Cerebellar cortex (tissue), 1 donor: ENCODE measurements at places on chromosomes 2 and 18.

GRCh38 chr2:100411841-100412292, 5.6 kb downstream of the CHST10 start:
- DNase-seq: no peak

GRCh38 chr2:1823187-1824169, 79.2 kb upstream of the PXDN start:
- DNase-seq: no peak

DNA sequence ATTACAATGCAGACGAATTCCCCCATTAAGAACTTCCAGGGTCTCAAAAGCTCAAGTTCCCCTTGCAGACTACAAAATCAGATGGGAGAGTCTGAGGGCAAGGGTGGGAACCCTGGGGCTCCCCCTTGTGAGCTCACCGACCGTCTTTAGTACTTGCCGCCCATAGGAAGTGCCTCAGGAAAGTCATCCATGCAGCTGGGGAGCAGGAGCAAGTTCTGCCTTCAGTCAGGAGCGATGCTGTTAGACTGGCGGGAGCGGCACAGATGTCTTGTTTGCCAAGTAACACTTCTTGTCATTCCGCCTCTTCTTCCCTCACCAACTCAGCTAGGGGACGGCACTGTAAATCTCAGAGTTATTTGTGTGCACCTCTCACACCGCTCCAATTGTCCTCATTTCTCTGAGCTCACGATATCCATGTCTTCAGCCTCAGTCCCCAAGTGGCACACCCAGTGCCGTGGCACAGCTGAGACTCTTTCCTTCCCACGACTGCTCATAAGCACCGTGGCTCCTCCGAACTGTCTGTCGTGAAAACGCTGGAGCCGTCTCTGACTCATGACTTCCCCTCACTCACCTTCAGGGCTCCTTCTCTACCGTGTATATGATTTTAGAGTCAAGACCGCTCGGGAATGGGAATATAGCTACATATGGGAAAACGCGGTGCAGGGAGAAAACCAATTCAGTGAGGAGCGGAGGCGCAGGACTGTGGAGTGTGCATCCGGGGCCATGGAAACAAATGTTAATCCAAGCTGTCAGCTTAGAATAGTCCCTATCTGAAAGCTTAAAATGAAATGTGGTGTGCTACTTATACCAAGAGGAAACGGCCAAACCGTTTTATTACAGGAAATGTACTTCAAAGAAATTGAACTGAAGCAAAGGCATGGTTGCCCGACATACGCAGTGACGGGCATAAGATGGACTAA, 34.0 kb downstream of the UXS1 start:
- no peak for DNase-seq

GRCh38 chr2:73370348-73370747, 15.3 kb upstream of the ALMS1 start:
- no peak for DNase-seq

GRCh38 chr2:133200684-133201421, 367.4 kb downstream of the NCKAP5 start:
- no peak for DNase-seq

GRCh38 chr18:62883937-62884735, 168.8 kb downstream of the PHLPP1 start:
- no peak for DNase-seq

DNA sequence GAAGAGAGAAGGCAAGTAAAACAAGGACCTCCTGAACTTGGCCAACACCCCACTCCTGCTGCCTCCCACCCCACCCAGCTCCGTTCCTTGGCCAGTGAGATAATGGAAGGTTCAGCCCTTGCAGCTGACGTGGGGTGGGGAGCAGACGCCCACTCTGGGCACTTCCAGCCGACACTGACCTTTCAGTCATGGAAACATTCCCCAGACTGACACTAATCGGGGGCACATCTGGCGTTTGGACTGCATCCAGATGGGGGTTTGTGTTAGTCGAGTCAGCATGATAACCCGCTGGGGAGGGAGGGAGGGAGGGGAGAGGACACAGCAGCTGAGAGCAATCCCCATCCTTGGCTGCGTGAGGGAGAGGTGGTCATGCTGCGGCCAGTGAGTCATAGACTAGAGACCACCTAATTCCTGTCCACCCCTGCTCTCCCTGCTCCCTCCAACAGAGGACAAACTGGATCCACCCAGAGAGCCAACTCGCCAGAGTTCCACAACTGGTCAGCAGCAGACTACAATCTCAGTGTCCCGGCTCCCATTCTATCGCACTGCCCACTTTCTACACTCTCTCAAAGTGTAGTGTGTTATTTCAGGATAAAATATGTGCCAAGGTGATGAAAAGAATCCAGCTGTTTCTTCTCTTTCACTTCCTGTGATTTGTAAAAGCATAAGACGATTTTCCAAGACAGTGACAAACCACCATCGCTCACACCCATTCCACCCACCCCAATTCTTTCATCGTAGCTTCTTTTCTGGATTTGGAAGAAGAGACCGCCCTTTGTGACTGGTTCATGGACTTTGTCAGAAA, 115.4 kb upstream of the PKDCC start:
- no peak for DNase-seq
